Fibroblast of upper back skin (primary cell): ENCODE measurements at places on chromosomes 13 and 19.

DNA sequence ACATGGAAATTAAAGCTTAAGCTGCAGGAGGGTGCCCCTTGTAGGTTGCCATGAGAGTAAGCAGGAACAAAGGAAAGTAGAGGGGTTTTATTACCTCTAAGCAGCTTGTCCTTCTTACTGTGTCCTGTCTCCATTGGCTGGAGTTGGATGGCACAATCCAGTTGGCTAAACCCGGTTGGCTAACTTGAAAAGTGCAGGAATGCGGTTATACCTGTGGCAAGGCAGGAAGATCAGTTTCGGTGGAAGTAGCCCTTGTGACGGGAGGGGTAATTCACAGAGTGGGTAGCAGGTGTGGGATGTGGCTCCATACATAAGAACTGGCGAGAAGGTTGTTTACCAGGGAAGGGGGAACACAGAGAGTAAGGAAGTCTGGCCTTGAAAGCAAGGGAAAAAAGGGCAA is 3.2 kb downstream of the ZNF726 start:
- DNase-seq: no peak

DNA sequence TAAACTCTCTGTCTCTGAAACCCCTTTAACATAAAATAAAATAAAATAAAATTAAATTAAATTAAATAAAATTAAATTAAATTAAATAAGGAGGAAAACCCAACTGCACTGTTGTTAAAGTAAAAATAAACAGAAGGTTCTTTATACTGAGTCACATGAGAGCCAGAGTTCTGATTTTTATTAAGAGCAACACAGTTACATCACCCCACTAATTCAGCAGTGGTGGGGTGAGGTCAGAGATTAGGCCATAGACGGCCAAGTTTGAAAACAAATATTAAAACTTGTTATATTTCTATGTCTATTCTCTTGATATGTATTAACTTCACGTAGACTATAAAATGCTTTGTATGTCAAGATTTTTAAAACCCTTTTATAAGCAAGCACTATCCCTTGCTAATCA is 59.5 kb downstream of the MYCBP2 start:
- DNase-seq: no peak

DNA sequence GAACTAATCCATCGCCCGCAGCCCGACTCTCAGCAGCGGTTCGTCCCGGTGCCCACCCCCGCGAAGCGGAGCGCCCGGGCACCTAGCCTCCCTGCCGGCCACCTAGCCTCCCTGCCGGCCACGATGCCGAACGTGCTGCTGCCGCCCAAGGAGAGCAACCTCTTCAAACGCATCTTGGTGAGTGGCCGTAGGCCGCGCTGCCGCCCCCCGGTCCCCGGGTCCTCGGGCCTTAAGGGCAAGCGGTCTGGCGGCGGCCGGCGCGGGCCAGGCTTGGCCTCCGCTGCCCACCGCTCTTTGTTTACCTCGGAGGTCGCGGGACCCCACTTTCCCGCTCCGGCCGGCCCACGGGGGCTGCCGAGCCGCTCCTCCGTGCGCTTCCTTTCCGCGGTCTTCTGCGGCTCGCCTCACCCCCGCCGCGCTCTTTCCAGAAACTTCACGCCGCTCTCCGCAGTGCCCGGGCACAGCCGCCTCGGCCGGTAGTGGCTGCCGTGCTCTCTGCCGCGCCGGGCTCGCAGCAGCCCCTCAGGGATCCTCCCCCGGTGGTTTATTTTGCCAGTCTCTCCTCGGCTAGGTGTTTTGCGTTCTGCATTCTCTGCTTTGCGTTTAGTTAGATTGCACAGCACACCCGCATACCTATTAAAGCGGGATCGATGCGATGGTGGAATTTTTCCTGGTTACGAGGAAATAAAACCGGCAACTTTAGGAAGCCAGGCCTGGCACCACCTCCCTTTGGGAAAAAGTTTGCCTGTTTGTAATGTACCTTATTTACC is 524 bp downstream of the NAA16 start:
- DNase-seq: peak; percentile 11

DNA sequence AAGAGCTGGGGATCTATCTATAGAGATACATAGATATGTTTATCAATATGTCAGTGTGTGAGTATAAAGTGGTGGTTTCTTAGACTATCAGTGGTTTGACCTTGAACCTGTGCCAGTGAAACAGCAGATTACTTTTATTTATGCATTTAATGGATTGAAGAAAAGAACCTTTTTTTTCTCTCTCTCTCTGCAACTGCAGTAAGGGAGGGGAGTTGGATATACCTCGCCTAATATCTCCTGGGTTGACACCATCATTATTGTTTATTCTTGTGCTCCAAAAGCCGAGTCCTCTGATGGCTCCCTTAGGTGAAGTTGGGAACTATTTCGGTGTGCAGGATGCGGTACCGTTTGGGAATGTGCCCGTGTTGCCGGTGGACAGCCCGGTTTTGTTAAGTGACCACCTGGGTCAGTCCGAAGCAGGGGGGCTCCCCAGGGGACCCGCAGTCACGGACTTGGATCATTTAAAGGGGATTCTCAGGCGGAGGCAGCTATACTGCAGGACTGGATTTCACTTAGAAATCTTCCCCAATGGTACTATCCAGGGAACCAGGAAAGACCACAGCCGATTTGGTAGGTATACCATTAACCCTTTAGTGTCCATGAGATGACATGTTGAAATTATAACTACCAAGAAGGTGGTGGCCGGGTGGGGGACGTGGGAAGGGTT is 880 bp downstream of the FGF9 start:
- DNase-seq: no peak

DNA sequence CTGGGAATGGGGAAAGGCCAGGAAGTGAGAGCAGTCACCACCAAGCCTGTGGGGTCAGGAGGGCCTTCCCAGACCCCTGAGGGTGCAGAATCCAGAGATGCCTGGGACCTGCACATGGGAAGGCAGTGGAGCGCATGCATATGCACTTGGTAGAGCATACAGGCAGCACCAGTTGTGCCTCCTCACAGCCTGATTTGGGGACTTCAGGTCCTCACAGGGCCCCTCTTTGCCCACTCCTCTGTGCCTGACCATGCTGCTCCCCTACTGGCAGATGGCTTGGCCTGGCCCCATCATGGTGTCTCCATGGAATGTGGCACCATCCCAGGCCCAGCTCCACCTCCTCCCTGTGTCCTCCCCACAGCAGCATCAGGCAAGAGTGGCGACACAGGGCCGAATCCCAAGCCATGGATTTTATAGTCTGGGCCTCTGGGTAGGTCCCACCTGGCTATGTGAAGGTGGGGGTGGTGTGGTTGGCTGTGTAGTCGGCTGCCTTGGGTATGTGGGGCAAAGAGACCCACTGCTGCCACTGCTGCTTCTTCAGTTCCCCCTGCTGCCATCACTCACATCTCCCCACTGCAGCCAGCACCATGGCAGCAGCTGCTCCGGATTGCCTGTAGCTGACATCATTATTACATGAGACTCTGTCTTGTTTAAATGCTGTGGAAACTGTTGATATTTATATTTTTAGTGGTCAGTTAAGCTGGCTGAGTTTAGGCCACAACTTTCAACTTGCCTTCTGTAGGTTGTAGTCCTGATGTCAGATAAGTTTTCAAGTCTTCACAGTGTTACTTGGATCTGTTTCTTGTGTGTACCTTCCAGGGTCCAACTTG is 247.0 kb downstream of the GPC6 start:
- peak; percentile 12 for DNase-seq
